ENCODE measurements at places on chromosomes 3 and 15.

- DNase-seq = no peak
These were observed 337.2 kb downstream of the ZBTB20 start for GRCh38 chr3:114809668-114810413.

GRCh38 chr3:18586076-18586475 is 160.9 kb upstream of the SATB1 start:
- DNase-seq = no peak

GRCh38 chr3:116870379-116870778 is 160.8 kb downstream of the TUSC7 start:
- DNase-seq = no peak

- DNase-seq = no peak
These were observed 148.4 kb downstream of the RTP4 start for GRCh38 chr3:187516446-187517185.

- no peak for DNase-seq
These were observed 402.1 kb upstream of the MCTP2 start for GRCh38 chr15:93829115-93829870.

- DNase-seq = peak; percentile 72
These were observed 9.6 kb upstream of the LIPH start for GRCh38 chr3:185561958-185562357.

GRCh38 chr15:80727196-80727595 is 32.1 kb downstream of the ABHD17C start:
- no peak for DNase-seq

GRCh38 chr3:191066669-191067068 is 132.4 kb upstream of the OSTN start:
- DNase-seq = no peak

GRCh38 chr3:57805266-57805665 is 49.2 kb downstream of the SLMAP start:
- no peak for DNase-seq

- DNase-seq = no peak
These were observed 398.5 kb downstream of the ROBO1 start for GRCh38 chr3:79369306-79369705.

All from GDM1 (cell line).